Immature natural killer cell (primary cell): ENCODE measurements at places on chromosomes 7 and 10. TPM values are rescaled to one million over a fixed set of nuclear protein-coding genes. Genes with fewer than 3 reads are reported as not detected.

Gene ASB4
- not detected for polyA plus RNA-seq

DNA sequence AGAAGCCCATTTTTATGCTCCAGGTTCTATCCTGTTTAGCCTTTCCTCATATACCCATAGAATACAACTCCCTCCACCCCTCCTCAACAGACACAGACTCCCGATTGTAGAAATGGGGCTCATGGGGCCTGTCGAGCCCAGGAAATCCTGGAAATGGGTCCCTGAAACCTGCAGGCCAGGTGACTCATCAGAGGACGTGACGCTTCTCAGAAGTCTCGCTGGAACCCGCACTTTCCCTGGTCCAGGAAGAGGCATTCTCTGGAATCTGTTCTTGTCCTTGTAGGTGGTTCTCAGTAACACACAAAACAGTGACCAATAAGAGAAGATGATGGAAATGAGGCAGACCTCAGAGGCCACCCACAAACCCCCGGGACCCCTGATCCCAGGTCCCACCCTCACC, 244.8 kb upstream of the PPP2R2D start:
- H3K4me3 ChIP-seq: no peak overlapping the region
- H3K27me3 ChIP-seq: no peaks in the 10 kb centered on the region
- no peak overlapping the region for H3K27ac ChIP-seq
- H3K36me3 ChIP-seq: no peaks in the 10 kb centered on the region

Gene GRM3
- polyA plus RNA-seq: not detected

DNA sequence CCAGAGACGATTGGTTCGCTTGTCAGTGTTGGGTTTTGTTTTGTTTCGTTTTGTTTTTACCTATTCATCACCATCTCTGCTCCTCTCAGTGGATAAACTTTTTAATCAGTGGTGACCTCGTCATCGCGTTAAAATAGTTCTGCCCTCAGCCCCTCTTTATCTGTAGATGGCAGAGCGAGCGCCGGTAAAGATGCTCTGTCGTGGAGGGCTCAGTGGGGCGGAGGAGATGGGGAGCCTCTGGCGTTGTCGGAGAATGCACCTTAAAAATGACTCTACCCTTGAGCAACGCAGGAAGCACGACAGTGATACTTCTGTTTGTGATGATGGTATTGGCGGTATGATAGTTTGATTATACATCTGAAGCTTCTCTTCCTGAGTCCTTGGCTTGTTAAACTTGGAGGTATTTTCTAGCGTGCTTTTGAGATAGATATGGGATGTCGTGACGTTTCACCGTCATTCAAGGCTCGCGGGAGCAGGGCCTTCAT, 554 bp downstream of the CSGALNACT2 start:
- no peaks in the 10 kb centered on the region for H3K36me3 ChIP-seq
- peak overlapping the region; percentile 93 for H3K4me3 ChIP-seq
- H3K27ac ChIP-seq: peak overlapping the region; percentile 96
- H3K4me1 ChIP-seq: peaks cover 88% of the 10 kb centered on the region
- DNase-seq: peak; percentile 69

- H3K4me1 ChIP-seq: peaks cover 27% of the 10 kb centered on the region
- peak overlapping the region; percentile 3 for H3K27ac ChIP-seq
- H3K27me3 ChIP-seq: no peaks in the 10 kb centered on the region
- no peak for DNase-seq
- no peaks in the 10 kb centered on the region for H3K36me3 ChIP-seq
- no peak overlapping the region for H3K4me3 ChIP-seq
Measured at GRCh38 chr7:69822386-69822785, 224.1 kb downstream of the AUTS2 start.

Gene GPR158
- polyA plus RNA-seq: not detected

DNA sequence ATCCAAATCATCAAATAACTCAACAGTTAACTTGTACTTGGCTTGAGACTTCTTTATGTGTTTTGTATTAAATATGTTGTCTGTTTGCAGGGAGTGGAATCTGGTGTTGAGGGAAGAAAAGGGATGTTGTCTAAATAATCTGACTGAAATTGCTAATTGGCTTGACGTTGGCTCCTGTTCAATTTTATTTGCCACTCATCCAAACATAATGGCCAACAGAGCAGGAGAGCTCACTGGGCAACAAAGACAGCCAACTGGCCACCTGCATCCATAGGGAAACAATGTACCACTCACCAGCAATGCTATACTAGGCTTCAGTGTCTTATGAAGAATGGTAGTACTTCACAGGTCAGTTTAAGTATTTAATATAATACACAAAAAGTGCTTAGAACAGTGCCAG, 80.5 kb downstream of the FAM13C start:
- H3K4me3 ChIP-seq: no peak overlapping the region
- no peaks in the 10 kb centered on the region for H3K4me1 ChIP-seq
- no peaks in the 10 kb centered on the region for H3K36me3 ChIP-seq

DNA sequence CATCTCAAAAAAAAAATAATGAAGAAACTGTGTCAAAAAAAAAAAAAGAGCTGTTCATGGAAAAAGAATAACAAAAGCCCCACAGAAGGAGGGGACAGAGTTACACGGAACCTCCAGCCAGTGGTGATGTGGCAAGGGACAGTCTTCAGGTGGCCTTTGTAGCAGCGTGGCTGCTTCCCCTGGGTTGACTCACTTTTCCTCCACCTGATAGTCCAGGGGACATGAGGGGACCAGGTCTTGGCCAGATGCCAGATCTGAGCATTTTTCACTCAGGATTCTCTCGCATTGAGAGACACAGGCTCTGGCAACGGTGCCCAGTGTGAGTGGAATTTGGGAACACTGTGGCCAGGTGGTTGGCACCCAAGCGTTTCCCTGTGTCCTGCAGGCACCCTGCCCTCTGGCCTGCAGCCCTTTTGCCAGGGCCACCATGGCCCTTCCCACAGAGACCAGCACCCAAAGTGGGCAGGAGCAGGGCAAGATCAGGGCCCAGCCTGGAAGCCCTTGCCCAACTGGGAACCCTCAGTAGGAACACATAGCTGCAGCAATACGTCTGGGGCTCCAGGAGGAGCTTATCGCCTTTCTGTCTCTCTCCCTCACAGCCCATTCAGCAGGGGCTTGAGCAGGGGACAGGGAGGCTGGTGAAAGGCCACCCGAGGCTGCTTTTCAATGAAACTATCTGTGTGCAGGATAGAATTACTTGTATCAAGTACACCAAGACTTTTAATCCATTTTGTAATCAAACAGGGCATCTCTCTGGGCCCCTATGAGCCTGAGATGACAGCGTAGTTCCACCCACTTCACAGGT, 159.1 kb downstream of the UBE2H start:
- H3K4me3 ChIP-seq: no peak overlapping the region
- no peak for DNase-seq
- no peaks in the 10 kb centered on the region for H3K36me3 ChIP-seq

DNA sequence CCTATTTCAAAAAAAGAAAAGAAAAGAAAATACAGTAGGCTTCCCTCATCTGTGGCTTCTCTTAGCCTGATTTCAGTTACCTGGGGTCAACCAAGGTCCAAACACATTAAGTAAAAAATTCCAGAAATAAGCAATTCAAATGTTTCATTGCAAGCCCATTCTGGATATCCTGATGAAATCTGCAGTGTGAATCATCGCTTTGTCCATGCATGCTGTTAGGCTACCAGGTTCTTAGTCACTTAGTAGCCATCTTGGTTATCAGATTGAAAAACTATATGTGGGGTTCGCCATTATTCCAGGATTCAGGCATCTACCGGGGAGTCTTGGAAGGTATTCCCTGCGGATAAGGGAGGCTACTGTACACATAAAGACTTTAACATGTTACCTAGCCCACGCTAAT, 991 bp upstream of the FAM204A start:
- H3K4me3 ChIP-seq: peak overlapping the region; percentile 97
- peaks cover 10% of the 10 kb centered on the region for H3K27me3 ChIP-seq

DNA sequence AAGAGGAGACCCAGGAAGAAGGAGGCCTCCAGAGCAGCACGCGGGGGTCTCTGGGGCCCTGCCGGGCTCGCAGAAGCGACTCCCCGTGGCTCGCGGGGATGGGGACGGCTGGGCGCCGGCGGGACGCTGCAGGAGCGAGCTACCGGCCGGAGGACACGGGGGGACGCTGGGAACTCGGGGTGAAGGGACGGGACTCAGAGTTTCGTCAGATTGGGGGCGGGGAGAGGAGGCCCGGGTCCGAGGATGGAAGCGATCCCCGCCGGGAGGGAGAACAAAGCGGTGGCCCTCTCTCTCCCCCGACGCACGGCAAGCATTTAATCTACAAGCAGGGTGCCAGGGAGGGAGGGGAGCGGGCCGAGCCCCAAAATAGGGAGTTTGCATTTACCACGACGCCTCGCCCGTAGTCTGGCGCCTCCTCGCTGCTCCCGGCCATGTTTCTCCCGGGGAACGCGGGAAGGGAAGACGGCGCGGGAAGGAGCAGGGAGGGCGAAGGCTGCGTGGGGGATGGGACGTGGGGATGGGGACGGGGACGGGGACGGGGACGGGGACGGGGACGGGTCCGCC, at the start of gene PRTFDC1:
PRTFDC1 (minus strand) TSS at position 464 of the 564 bp plus-strand sequence; CDS start at position 433, 31 bp downstream.
- no peaks in the 10 kb centered on the region for H3K27me3 ChIP-seq
- no peaks in the 10 kb centered on the region for H3K36me3 ChIP-seq
- peak within 1 kb of the TSS; percentile 81 for H3K27ac ChIP-seq
- H3K4me3 ChIP-seq: peak within 1 kb of the TSS; percentile 84
- H3K4me1 ChIP-seq: peaks cover 16% of the 10 kb centered on the region

- no peaks in the 10 kb centered on the region for H3K4me1 ChIP-seq
- no peak overlapping the region for H3K4me3 ChIP-seq
- H3K27me3 ChIP-seq: peaks cover 22% of the 10 kb centered on the region
- no peaks in the 10 kb centered on the region for H3K36me3 ChIP-seq
- peak; percentile 19 for DNase-seq
- H3K27ac ChIP-seq: no peak overlapping the region
Measured at GRCh38 chr10:96339956-96340904, 18.6 kb downstream of the OPALIN start.
